ENCODE measurements at places on chromosomes 3 and 15.

DNA sequence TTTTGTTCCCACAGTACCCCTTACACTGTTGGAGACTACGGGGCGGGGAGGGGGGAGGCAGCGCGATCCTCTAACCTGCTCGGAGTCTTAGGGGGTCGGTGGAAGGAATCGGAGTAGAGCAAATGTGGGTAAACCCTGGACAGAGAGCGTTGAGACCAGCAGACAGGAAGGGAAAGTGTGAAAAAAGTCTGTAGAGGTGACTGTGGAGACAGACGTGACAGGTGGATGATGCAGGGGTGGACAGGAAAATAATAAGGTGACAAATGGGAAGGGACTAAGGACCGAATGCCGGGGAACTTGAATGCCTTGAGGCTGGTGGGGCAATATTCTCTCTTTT lies 424 bp downstream of the EAF2 start:
- DNase-seq, result no peak

GRCh38 chr3:185746470-185746869 lies 78.4 kb downstream of the IGF2BP2 start:
- no peak for DNase-seq

DNA sequence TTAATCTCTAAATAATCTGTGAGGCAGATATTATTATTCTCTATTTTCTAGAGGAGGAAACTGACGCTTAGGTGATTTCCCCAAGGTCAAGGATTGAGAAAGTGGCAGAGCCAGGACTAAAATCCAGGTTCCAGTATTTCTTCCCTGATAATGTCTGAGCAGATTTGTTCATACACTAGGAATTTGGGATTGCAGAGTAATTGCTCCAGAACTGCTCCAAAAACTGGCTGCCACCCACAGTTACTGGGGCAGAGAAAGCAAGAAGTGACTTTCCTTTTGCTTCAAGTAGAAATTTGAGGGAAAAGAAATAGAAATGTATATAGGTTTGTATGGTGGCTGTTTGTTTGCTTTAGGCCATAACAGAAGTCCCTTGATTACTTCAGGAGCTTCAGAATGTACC lies 60.6 kb downstream of the SLC12A8 start:
- peak; percentile 64 for DNase-seq

DNA sequence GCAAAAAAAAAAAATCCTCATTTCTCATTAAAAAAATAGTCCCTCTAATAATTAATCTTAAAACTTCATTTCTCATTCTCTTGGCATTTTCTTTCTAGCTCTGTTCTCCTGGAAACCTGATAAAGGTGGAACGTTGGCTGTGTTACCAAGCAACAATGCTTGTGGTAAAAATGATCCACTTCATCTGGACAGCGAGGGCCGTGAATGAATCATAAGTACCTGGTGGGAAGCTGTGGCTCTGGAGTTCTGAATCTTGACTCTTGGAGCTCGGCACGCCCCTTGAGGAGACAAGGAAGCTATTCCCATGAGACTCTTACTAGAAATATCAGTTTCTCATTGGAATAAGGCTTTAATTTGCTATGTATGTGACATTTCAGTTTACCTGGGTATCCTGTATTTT lies 32.5 kb downstream of the BCL2L10 start:
- DNase-seq, result no peak

DNA sequence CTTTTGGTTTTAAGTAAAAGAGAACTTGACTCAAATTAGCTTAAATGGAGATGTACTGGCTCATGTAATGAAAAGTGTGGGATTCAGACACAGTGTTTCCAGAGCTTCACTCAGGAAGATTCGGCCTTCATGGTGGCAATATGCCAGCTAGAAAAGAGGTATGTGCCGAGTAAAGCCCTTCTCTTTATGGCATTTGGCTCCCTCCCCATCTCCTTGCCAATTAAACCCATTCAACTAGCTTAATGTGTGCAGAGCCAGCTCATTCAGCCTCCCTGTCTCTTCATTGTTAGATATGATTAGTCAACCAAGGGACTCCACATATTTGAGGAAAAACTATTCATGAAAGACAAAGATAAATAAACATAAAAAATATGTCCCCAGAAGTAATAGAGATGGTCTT lies 15.0 kb upstream of the TRANK1 start:
- DNase-seq, result peak; percentile 71

- peak; percentile 60 for DNase-seq
Measured at GRCh38 chr3:146783446-146783845, 178.3 kb upstream of the PLSCR5 start.

- DNase-seq, result peak; percentile 63
Measured at GRCh38 chr3:39126532-39127071, 19.1 kb downstream of the TTC21A start.

GRCh38 chr3:142861926-142862325 lies 27.0 kb downstream of the PCOLCE2 start:
- DNase-seq, result no peak

GRCh38 chr15:63372753-63373152 lies 8.9 kb downstream of the CA12 start:
- peak; percentile 85 for DNase-seq

DNA sequence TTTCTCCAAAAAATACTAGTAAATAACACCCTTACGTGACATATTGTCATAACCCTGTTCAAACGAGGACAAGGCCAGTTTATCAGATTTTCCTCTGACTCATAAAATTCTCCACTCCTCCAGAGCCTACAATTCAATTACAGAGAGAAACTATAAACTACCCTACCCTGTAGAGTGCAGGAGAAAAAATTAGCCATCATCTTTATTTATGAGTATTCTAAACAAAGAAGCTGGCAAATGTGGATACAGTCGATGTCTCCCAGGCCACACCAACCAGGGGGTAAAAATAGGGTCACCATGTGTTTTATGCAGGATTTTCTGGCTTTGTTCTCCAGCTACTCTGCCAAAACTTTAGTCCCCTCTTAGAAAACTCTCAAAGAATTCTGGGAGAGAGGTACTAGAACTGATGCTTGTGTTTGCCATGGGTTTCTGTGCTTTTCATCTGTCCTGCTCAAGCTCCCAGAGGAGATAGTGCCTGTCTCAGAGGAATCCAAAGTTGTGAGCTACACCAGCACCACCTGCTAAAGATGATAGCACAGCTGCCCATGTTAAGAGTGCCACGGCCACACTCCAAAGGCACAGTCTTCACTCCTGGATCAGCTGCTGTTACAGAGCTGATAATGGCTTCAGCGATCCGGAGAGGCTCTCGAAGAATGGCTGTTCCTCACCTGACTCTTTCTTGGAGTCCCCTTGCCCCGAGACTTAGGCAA lies 150.2 kb downstream of the IMPG2 start:
- DNase-seq, result peak; percentile 56

- peak; percentile 69 for DNase-seq
Measured at GRCh38 chr15:56496635-56497034, 31.7 kb upstream of the MNS1 start.

DNA sequence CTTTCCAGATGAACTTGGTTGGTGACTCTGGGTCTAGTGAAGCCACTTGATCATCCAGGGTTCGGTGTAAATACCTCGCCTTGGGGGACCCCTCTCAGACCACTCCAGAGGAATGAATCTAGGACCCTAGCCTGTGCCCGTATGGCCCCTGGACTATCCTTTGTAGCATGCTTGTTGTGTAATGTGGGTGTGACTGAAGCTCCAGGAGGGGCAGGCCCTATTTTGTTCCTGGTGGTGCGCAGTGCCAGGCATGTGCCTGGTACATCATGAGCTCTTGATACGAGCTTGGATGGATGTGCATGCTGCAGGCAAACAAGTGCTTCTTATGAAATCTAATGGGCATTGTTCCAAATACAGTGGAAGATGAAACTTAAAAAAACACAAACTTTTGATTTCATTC lies 82.8 kb downstream of the EBLN2 start:
- no peak for DNase-seq

GRCh38 chr3:33218446-33219174 lies at the start of gene SUSD5:
SUSD5 (minus strand) TSS chr3:33218810; CDS start chr3:33218797, 13 bp downstream.
- peak; percentile 58 for DNase-seq

- DNase-seq, result no peak
Measured at GRCh38 chr15:49236869-49237268, 66.8 kb downstream of the GALK2 start.

- no peak for DNase-seq
Measured at GRCh38 chr3:120102232-120102631, 8.0 kb upstream of the GSK3B start.

- peak; percentile 25 for DNase-seq
Measured at GRCh38 chr15:89346516-89347231, 12.1 kb upstream of the POLG start.

DNA sequence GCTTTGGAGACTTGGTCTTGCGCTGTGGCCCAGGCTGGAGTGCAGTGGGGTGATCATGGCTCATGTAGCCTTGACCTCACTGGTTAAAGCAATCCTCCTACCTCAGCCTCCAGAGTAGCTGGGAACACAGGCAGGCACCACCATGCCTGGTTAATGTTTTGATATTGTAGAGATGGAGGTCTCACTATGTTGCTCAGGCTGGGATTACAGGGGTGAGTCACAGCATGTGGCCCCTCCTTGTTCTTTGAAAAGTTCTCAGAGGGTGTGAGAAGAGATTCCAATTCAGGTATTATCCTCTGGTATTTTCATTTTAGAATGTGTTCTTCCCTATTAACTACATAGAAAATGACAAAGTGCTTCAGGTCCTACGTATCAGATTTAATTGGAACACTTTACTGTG lies 51.9 kb upstream of the RPL32 start:
- no peak for DNase-seq

DNA sequence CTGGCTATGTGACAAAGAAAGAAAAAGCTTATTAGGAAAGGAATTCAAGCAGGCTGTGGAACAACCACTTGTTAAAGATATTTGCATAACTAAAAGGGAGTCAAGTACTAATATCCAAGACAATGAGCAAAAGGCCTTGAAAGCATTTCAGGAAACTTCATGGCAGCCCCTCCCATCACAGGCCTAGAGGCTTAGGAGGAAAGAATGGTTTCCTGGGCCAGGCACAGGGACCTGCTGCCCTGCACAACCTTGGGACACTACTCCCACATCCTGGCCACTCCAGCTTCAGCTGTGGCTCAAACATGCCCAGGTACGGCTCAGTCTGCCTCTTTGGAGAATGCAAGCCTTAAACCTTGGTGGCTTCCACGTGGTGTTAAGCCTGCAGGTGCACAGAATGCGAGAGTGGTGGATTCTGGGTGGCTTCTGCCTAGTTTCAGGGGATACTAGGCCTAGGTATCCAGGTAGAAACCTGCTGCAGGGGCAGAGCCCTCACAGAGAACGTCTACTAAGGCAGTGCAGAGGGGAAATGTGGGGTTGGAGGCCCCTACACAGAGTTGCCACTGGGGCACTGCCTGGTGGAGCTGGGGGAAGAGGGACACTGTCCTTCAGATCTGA lies 121.6 kb downstream of the OPA1 start:
- DNase-seq, result no peak

- DNase-seq, result no peak
Measured at GRCh38 chr3:193996221-193996620, 139.7 kb upstream of the HES1 start.

DNA sequence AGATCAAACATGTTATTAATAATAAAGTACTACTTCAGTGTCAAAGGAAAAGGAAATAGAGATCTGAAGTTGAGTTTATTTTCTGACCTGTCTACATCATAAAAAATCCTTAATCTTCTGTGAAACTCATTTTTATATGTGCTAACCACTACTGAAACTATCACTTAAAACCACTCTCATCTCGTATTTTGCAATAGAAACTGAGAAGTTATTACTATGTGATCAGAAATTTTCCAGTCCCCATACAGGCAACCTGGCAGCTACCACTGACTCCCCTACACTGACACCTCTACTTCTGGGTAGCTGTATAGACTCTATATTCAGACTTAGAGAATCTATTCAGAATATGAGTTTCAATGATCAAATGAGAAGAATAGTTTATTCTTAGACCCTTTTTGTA lies 8.3 kb downstream of the HDGFL3 start:
- no peak for DNase-seq

- no peak for DNase-seq
Measured at GRCh38 chr3:71513081-71513480, 70.4 kb downstream of the FOXP1 start.

Data from EH (cell line).